Ovary (tissue), 10 donors: ENCODE measurements at places on chromosomes 3 and 15. TPM values are rescaled to one million over a fixed set of nuclear protein-coding genes. Genes with fewer than 3 reads are reported as not detected.

DNA sequence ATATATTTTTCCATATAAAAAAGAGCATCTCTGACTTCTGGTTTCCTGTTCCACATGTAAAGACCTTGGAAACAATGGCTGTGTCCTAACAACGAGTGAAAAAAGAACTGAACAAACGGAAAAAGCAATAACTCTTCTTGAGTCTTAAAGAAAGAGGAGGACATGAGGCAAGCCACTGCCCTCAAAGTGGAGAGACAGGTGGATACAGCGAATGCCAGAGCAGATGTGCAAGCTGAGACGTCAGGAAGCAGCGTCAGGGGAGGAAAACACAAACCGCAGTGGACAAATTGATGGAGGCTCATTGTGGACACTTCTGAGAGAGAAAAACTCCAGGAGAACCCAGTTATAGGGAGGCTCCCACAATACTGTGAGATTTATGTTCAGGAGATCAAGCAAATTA, 208.0 kb upstream of the MME start:
- H3K27me3 ChIP-seq = no peaks in the 10 kb centered on the region
- no peak for DNase-seq
- no peak overlapping the region for H3K4me3 ChIP-seq

GRCh38 chr3:164406281-164406680, 672.0 kb downstream of the SI start:
- H3K36me3 ChIP-seq = no peaks in the 10 kb centered on the region
- H3K4me1 ChIP-seq = no peaks in the 10 kb centered on the region
- no peak for DNase-seq

DNA sequence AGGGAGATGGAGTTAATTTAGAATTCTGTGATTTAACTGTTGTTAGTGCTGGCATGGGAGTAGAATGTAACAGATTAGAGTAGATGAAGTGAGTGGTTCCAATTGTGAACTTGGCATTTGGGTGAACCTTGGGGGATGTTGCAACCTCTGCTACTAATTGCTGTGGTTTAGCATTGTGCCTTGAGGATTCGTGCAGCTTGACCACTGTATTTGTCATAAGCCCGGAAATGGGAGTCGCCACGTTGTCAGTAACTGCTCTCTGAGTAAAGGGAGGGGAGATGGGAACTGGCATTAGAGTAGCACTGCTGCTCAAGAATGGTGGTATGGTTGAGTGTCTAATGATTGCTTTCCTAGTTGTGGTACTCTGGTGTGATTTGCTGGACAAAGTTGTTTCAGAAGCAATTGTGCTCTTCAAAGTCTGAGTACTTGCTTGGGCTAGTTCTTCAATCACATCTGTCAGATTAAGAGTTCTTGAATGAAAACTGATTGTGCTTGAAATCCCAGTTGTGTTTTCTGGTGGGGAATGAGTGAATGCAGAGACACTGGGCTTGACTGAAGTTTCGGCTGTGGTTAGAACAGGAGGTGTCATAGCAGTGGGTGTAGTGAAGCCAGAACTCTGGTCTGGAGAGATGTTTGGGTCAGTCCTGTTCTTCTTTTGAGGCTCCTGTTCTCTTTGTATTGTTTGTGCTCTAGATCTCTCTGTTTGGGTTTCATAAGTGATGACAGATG, 15.4 kb downstream of the IGSF10 start:
- H3K27me3 ChIP-seq = no peaks in the 10 kb centered on the region
- H3K27ac ChIP-seq = no peak overlapping the region
- peaks cover 2% of the 10 kb centered on the region for H3K4me1 ChIP-seq
- no peak for DNase-seq
- H3K4me3 ChIP-seq = no peak overlapping the region

DNA sequence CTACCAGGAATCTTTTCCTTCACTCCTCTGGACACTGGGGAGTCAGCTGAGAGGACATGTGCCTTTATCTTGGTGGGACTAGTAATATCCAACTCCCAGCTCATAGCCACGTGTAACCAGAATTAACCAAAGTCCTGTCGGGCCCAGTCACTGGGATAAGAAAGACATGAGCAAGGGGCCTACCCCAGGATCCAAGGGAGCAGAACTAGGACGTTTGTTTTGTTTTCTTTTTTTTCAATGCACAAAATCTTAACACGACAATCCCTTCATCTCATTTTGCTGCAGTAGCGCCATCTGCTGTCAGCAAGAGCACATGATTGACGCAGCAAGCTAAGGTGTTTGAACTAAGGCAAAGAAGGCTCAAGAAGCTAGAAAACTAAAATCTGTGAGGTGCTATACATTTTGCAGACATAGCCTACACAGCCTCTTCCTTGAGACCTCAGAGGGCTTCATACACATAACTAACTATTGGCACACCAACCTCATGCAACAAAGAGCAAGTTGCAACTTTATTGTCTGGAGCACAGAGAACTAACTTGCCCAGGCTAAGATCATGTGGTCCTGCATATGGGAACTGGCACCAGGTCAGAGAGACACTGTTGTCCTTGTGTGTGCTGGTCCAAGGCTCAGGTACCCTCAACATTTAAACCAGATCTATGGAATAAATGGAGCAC, 43.6 kb downstream of the RLBP1 start:
- no peaks in the 10 kb centered on the region for H3K4me1 ChIP-seq
- H3K27me3 ChIP-seq = no peaks in the 10 kb centered on the region
- no peaks in the 10 kb centered on the region for H3K36me3 ChIP-seq
- H3K4me3 ChIP-seq = no peak overlapping the region
- DNase-seq = peak; percentile 74
- no peak overlapping the region for H3K27ac ChIP-seq

- no peak overlapping the region for H3K27ac ChIP-seq
- peaks cover 6% of the 10 kb centered on the region for H3K4me1 ChIP-seq
- DNase-seq = no peak
- H3K27me3 ChIP-seq = no peaks in the 10 kb centered on the region
- no peaks in the 10 kb centered on the region for H3K36me3 ChIP-seq
These were observed 321.5 kb upstream of the ICE2 start for GRCh38 chr15:60800299-60801072.

DNA sequence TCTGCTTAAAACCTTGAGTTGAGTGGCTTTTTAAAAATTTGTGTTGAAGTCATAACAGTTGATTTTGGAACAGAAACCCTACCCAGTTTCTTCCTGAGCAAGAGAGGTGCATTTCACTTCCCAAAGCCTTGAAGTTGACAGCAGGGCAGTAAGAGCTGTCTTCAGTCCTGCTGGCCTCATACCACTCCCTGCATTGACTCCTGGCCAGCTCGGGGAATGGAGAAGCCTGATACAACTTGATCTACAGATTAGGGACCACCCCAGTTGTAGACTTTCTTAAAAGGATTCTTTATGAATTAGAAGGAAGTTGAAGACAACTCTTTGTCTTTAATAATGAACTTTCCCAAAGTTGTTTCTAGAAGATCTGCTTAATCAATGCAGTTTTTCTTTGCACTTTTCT, 90.6 kb upstream of the FLNB start:
- no peaks in the 10 kb centered on the region for H3K27me3 ChIP-seq
- DNase-seq = no peak
- H3K36me3 ChIP-seq = no peaks in the 10 kb centered on the region
- peaks cover 3% of the 10 kb centered on the region for H3K4me1 ChIP-seq
- H3K4me3 ChIP-seq = no peak overlapping the region

GRCh38 chr3:17820704-17821103, 78.3 kb upstream of the TBC1D5 start:
- H3K4me3 ChIP-seq = no peak overlapping the region
- no peak overlapping the region for H3K27ac ChIP-seq
- H3K4me1 ChIP-seq = no peaks in the 10 kb centered on the region
- H3K36me3 ChIP-seq = no peaks in the 10 kb centered on the region
- no peak for DNase-seq

- DNase-seq = no peak
- H3K4me1 ChIP-seq = no peaks in the 10 kb centered on the region
- no peak overlapping the region for H3K4me3 ChIP-seq
- H3K27ac ChIP-seq = no peak overlapping the region
- H3K36me3 ChIP-seq = no peaks in the 10 kb centered on the region
These were observed 1153.6 kb downstream of the TUSC7 start for GRCh38 chr3:117863146-117863545.

- peak overlapping the region; percentile 81 for H3K27ac ChIP-seq
- H3K4me1 ChIP-seq = peaks cover 38% of the 10 kb centered on the region
- H3K4me3 ChIP-seq = no peak overlapping the region
- H3K27me3 ChIP-seq = no peaks in the 10 kb centered on the region
- peak; percentile 31 for DNase-seq
These were observed 31.9 kb downstream of the CRTC3 start for GRCh38 chr15:90561344-90562244.

DNA sequence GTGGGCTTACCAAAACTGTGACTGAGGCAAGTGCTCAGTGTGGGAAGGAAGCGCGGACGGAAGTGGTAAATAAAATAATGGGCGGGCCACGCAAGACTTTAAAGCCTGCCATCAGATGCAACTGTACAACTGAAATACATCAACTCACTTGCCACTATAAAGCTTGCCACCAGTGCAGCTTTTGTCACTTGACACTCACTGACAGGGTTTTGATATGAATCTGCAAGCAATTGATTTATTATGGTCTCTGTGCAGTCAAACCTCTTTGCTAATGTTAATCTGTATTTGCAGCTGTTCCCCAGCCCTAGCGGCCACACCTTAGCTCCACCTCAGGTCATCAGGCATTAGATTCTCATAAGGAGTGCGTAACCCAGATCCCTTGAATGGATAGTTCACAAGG, 2.3 kb upstream of the GFM1 start:
- DNase-seq = no peak
- H3K4me3 ChIP-seq = no peak overlapping the region
- no peaks in the 10 kb centered on the region for H3K36me3 ChIP-seq
- no peaks in the 10 kb centered on the region for H3K4me1 ChIP-seq
- no peak overlapping the region for H3K27ac ChIP-seq

DNA sequence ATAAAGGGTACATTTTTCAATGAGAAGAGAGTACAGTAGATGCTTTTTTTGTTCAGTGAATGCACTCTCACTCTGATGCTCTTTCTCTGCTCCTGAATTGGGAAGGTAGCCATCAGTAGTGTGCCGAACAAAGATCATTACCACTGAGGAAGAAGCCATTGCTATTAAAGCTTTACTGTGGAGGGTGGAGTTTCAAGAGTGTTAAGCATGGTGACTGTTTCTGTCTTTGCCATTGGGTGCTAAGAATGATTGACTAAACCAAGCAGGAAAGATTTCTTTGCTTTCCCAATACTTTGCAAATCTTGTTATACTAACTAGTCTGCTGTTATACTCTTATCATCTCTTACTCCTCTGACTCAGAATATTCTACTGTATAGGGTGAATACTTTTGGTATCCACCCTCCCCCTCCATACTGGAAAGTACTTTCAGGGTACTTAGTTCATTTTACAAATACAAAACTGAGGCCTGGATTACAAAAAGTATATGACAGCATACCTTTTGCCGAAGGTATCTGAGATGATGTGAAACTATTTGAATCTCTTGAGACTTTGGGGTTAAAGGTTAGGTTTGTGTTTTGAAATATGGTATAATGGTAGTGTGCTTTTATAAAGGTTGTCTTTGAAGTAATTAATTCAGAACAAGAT, 1.7 kb downstream of the RAB11A start:
- no peak for DNase-seq
- H3K36me3 ChIP-seq = no peaks in the 10 kb centered on the region
- H3K4me1 ChIP-seq = peaks cover 7% of the 10 kb centered on the region
- H3K27ac ChIP-seq = no peak overlapping the region
- peak overlapping the region; percentile 96 for H3K4me3 ChIP-seq

- no peak overlapping the region for H3K4me3 ChIP-seq
- H3K36me3 ChIP-seq = no peaks in the 10 kb centered on the region
- no peaks in the 10 kb centered on the region for H3K27me3 ChIP-seq
- H3K4me1 ChIP-seq = no peaks in the 10 kb centered on the region
- no peak overlapping the region for H3K27ac ChIP-seq
These were observed 19.7 kb downstream of the CTSH start for GRCh38 chr15:78925076-78925624.

DNA sequence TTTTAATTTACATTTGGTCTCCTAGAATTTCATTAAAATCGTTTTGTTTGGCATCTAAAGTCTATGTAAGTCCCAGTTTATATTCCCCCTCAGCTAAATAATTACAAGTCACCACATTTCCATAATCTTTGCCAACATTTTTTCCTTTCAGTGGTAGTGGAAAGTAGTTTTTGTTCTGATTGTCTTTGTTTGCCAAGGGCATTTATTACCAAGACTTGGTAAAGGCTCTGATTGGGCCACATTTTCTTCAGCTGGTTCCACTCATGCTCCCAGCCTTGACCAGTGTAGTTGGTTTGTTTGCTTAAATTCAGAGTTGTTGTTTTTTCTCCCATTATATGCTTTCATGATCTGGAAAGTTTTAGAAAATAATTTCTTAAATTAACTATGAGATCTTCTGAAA, 153.4 kb upstream of the MME start:
- no peaks in the 10 kb centered on the region for H3K4me1 ChIP-seq
- H3K27me3 ChIP-seq = no peaks in the 10 kb centered on the region
- no peak overlapping the region for H3K4me3 ChIP-seq
- no peak for DNase-seq

DNA sequence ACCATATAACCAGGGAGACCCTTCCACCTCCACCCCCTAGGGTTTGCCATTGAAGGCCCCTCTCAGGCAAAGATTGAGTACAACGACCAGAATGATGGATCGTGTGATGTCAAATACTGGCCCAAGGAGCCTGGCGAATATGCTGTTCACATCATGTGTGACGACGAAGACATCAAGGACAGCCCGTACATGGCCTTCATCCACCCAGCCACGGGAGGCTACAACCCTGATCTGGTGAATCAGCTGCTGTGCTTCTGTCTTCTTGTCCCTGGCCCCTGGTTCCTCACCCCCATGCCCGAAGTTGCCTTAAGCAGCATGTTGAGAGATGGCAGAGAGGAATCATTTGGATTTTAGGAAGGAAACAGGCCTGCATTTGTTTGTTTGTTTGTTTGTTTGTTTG, 98.4 kb downstream of the FLNB start:
- H3K4me3 ChIP-seq = no peak overlapping the region
- no peak overlapping the region for H3K27ac ChIP-seq
- H3K4me1 ChIP-seq = peaks cover 17% of the 10 kb centered on the region
- no peaks in the 10 kb centered on the region for H3K27me3 ChIP-seq
- DNase-seq = no peak

DNA sequence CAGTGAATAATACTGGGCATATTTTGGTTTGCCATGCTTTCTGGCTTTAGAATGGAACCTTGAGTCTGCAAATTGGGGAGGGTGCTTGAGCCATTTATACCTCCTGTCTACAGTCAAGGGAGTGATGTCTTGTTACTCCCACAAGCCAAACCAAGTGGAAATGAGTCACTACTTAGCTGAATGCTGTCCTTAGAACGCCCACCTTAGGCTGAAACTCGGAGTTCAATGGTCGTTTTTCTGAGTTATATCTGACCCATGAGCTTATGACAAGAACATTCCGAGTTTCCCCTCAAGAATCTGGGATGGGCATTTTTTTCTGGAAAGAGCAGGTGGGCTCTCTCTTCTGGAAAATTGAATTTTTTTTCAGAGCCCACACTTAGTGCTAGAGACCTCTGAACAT, 17.4 kb upstream of the CLDN18 start:
- H3K4me3 ChIP-seq = no peak overlapping the region
- H3K27ac ChIP-seq = no peak overlapping the region
- no peaks in the 10 kb centered on the region for H3K4me1 ChIP-seq
- H3K27me3 ChIP-seq = no peaks in the 10 kb centered on the region
- no peaks in the 10 kb centered on the region for H3K36me3 ChIP-seq

The CCDC71 gene
- 30.6 TPM for total RNA-seq

The TTC21A gene
- total RNA-seq = 10.5 TPM

The GJD2 gene
- not detected for total RNA-seq
